Left ventricle myocardium inferior (tissue), 1 donor: ENCODE measurements at places on chromosomes 16 and 17. TPM values are rescaled to one million over a fixed set of nuclear protein-coding genes. Genes with fewer than 3 reads are reported as not detected.

The NPB gene
- 0.19 TPM for total RNA-seq

The C17orf67 gene
- total RNA-seq = 1.1 TPM

GRCh38 chr17:19583871-19584270 lies 50.2 kb downstream of the SLC47A1 start:
- no peak for DNase-seq

DNA sequence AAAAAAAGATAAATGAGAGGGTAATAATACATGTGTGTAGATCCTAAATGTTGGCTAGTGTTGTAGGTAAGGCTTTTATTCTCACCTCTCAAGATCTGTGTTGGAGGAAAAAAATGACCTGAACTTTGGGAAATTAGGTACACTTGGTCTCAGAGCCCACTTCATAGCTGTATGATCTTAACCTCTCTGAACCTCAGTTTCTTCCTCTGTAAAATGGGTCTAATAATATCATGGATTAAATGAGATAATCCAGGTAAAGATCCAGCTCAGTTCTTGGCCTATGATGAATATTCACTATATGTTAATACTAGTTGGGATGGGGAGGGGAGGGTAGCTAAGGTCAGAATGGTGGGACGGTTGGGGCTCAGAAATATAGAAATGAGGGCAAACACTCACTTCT lies 24.3 kb upstream of the GPRC5B start:
- DNase-seq = no peak

- DNase-seq = no peak
These were observed 4.8 kb downstream of the CDK5R1 start for GRCh38 chr17:32491371-32492263.

DNA sequence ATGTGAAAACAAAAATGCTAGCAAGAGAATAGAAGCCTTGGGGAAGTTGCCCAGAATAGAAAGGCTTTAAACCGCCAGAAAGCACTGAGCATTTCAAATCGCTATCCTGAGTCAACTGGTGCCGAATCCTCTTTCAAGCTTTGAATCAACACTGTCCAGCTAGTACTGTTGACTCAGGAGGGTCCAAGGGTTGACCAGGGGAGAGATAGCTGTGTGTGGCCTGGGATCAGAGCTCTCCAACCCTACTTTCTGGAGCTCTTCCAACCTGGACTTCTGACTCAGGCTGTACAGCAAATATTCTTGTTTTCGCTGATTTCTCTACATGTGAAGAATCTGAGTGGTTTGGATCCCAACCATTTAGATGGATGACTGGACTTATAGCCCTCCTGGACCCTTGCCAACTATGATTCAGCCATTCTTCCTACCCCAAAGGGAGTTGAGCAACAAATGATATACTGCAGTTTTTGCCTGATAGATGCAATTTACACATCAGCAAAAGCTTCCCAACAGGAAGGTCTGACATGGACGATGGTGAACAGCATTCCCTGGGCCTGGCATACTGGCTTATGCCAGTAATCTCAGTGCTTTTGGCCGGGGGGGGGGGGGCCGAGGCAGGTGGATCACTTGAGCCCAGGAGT lies 154.0 kb upstream of the SDK2 start:
- DNase-seq = no peak
